ENCODE measurements at places on chromosomes 5 and 9.

DNA sequence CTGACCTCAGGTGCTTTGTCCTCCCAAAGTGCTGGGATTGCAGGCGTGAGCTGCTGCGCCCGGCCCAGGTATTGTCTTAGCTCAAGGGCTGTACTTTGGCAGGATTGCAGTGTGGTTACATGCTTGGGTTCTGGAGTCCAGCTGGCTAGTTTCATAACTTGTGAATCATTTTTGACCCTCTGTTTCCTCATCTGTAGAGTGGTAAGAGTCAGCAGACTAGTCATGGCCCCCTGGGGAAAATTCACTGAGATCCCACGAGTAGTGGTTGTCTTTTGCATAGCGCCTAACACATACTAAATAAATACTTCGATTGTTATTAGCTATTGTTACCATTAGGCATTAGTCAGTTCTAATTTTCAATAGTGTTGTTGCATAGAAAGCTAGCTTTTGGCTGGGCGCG, 14.3 kb downstream of the PTPA start:
- DNase-seq: peak; percentile 95

DNA sequence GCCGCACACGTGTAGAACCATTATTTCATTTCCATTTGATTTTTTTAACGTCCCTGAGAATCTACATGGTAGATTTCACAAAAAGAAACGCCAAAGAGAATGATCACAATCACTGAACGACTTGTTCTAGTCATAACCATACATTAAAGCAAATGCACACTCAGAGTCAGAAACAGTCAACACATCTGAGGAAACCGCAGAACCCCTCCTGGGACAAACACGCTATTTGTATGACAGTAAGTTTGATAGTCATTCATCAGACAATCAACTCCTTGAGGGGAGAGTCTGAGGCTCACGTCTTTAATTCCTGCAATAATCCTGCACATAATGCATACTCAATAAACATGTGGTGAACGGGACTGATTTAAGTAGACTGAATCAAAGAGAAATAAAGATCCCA, 129.2 kb downstream of the MED27 start:
- DNase-seq: no peak

DNA sequence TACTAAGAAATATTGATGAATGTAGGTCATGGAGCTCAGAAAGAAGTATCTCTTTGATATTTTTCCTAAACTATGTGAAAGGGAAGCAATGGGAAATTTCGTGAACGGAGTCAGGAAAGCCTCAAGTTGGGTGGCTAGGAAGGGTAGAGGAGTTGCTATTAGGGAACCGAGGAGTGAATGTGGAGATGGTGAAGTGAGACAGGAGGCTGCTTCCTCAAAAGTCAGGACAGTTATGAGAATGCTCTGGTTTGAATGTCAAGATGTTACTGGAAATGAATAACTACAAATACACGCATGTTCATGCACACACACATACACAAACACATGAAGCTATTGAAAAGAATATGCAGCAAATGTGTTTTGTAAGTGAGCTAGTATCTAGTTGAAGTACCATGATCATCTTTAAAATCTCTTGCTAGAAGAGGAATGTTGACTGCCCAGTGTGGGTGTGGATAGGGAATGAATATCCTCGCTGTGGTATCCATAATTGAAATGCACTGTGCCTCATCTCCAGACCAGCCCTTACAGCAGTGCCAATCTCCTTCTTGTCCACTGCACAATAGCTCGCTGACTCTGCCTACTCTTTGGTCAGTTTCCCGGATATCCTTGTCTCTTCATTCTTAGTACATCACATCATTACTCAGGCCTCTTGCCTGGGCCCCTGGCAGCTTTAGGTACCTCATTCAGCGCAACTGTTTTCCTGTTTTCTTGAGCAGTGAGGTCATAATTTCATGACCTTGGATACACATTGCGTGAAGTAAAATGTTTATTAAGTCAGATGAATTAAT, 21.9 kb upstream of the PDCD1LG2 start:
- no peak for DNase-seq

DNA sequence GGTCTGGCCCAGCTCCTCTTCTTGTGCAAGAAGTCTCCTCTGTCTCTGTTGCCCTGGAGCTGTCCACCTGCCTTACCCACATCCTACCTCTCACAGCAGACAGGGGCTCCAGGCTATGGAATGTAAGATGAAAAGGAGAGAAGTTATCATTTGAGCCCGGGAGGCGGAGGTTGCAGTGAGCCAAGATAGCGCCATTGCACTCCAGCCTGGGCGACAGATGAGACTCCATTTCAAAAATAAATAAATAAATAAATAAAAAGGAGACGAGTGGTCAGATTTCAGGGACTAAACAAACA, 37.5 kb upstream of the DENND4C start:
- DNase-seq: no peak

DNA sequence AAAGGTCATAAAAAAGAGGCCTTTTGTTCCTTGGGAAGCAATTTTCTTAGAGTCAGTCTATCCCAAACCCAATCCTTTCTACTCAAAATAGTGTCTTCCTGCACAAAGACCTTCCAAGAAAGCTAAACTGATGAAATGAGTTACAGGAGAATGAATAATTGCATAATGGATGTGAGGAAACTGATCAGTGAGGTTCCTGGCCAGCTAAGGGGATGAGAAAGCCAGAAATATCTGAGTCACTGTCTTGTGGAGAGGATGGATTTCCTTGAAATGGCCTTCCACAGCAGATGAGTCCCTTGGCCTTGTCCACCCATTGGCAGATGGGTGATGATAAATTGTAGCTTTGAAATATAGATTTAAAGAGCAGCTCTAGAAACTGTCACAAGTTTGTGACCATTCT, 756.1 kb downstream of the DNAH5 start:
- DNase-seq: no peak

Data from astrocyte of the spinal cord (primary cell).